ENCODE measurements at places on chromosomes 1 and 21.
A peak's percentile ranks its signal among the peaks of the same experiment; 100 is the strongest.

GRCh38 chr1:189675712-189676244 lies 801.9 kb downstream of the BRINP3 start:
- DNase-seq, result no peak

- no peak for DNase-seq
Measured at GRCh38 chr1:71088645-71089287, 7.9 kb upstream of the ZRANB2 start.

DNA sequence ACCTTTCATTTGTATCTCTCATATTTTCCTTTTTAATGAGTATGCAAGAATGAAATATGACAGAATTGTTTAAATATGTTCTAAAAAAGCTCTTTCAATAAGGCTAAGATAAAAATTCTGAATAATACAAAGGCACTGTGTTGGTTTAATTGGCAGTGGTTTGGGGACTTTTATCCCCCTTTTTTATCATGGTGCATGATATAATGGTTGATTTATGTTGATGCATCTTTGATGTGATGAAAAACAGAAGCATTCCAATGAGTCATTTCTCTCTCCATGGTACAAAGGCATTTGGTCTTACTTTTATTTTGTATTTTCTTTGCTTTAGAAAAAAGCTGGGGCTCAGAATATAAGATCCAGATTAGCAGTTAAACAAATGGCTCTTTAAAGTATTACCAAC lies 127.2 kb upstream of the GREM2 start:
- DNase-seq, result no peak

DNA sequence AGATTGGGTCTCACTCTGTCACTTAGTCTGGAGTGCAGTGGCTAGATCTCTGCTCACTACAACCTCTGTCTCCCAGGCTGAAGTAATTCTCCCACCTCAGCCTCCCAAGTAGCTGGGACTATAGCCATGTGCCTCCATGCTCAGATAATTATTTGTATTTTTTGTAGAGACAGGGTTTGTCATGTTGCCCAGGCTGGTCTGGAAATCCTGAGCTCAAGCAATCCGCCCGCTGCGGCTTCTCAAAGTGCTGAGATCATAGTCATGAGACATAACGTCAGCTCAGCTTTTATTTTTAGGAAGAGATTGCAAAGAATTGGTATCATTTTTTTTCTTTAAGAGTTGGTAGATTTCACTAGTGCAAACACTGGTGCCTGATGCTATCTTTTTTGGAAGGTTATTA lies 244.9 kb downstream of the DSCAM start:
- DNase-seq, result no peak

DNA sequence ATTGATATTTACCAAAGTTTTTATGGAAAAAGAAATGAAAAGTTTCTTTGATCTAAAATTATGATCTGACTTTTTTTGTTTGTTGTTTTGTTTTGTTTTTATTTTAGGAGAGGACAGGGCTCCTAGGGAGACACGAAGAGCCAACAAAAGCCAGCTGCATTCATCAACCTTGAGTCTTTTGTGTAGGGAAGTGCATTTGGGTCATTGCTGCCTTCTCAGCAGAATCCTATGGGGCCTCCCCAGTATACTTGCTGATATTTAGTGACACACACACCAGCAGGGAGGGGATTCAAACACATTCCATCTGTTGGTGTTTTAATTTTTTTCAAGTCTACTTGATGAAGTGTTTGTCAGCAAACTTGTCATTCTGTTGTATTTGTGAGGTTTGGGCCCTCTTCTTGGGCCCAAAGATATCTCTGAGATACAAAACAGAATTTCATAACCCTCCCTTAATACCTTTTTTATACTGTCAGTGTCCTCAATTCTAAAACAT lies 203.5 kb downstream of the NTNG1 start:
- no peak for DNase-seq

- DNase-seq, result no peak
Measured at GRCh38 chr1:240831191-240831631, 219.3 kb upstream of the GREM2 start.

DNA sequence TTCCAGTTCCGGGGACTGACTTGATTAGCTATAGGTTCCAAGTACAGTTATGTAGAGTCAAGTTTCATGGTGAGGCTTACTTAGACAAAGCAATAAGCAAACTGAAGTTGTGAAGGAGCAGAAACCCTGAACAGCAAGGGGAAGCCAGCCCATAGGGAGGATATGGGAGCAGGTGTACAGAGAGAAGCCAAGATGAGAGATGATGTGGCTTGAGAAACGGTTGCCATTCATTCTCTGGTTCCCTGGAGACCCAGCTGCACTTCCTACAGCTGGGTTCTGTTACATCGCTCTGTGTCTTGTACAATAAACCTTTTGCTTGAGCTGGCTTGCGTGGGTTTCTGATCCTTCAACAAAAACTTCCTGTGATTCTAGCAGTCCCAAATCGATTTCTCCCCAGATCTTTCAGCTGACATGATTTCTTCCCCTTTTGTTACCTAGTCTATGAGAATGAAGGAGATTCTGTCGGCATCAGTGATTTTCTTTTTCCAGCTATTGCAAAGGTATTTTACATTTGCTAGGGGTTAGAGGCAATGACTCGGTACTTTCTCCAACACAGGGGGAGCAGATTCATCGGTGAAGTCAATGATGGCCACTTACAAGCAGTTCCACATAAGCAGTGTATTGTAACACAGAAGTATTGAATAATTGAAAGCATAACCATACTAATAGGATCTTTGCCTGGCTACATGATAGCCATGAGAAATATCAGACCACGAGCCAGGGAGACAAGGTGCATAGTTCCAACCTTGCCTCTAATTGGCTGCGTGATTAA lies 67.3 kb downstream of the URB2 start:
- DNase-seq, result no peak

GRCh38 chr1:171939740-171940139 lies 98.4 kb downstream of the DNM3 start:
- DNase-seq, result no peak

GRCh38 chr1:16094453-16095158 lies 21.2 kb upstream of the FAM131C start:
- no peak for DNase-seq

DNA sequence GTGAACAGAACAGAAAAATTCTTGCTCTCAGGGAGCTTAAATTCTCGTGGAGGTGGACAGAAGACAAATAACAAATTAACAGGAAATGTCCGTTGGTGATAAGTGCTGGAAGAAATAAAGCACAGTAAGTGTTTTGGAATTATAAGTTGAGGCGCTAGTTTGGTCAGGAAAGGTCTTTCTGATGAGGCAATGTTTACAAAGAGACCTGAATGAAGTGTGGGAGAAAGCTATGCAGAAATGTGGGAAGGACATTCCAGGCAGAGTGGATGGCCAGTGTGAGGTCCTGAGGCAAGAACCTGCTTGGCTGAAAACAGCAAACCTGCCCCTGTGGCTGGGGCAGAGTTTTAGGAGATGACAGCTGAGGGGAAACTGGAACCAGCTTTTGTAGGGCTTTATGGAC lies 23.3 kb downstream of the NGF start:
- DNase-seq, result no peak

GRCh38 chr1:182331387-182331786 lies 60.2 kb downstream of the GLUL start:
- no peak for DNase-seq

- DNase-seq, result no peak
Measured at GRCh38 chr1:169138866-169139670, 32.6 kb downstream of the ATP1B1 start.

DNA sequence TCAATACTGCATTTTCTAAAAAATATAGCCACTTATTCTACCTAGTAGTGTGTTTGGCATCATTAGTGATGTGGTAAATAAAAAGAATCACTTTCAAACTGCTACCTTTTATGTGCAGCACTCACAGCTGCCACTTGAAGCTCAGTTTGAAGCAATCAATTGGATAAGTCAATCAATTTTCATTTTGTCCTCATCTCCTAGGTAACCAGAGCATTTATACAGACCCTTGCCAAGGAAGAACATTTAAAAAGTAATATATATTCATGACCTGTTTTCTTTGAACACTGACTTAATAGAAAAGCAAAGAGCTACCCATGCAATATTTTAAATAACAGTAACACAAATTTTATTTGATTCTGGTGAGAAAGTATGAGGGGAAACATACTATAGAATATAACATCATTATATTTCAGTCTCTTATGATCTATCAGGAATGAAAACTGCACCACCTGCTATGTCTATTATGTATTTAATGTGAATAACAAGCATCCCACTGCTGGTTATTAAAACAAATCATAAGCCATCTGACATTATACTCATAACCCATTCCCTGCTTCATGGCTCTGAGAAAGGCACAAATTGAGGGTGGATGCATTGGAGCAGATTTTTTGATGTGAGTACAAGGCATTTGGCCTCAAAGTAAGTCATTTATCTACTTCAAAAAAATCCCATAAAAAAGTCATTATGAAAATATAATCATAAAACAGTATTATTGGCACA lies 168.4 kb upstream of the C21orf91 start:
- no peak for DNase-seq

- no peak for DNase-seq
Measured at GRCh38 chr1:90187323-90187585, 192.3 kb downstream of the ZNF326 start.

DNA sequence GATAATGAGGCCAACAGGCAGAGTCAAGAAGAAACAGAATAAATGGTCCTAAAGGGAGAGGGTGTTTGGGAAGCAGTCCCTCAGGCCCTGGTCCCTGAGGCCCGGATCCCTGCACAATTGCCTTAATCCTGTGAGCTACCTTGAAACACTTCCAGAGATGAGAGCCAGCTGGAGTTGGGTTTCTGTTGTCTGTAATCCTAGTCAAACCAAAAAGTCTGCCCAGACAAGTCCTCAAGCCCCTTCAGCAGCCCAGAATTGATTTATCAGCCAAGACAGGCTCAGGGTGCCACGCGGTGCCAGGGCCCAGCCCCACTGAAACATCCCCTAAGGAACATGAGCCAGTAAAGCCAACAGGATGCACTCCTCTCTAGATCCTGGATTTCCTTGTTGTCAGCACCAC lies 16.4 kb upstream of the CLSTN1 start:
- peak; percentile 82 for DNase-seq

DNA sequence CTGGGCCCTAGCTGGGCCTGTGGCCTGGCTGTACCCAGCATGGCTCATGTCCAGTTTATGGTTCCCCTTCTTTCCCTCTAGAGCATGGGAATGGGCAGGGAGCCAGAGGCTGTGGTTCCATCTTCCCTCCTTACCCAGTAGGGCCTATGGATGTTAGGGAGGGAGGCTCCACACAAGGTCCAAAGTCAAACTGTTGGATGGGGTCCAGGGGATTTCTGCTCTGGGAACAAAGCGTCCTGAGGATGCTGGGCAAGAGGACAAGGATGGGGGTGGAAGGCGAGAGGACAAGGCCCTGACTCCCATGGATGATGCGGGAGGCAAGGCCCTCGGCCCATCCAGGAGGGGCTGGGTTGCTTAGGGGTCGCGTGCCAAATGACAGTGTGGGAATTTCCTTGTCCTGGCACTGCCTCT lies 17.3 kb downstream of the CSF1 start:
- no peak for DNase-seq

DNA sequence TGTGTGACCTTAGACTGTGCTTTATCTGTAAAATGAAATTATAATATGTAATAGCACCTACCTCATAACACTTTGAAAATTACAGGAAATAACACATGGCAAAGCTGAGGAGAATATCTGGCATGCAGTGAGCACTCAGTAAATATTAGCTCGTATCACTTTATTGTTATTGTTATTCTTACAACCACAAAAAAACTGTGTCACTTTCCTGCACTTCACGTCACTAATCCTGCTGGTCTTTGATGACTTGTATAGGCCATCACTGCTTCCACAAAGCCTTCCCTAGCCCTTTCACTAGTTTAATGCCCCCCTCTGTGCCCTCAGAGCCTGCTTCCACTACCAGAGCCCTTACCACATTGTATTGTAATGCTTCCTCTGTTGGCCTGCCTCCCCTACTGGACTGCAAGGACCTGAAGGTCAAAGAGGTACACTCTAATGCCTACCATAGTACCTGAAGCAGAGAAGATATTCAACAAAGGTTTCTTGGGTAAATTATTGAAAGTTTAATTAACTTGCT lies 231.6 kb downstream of the NFIA start:
- DNase-seq, result no peak

- no peak for DNase-seq
Measured at GRCh38 chr1:81225789-81226602, 574.7 kb upstream of the ADGRL2 start.

DNA sequence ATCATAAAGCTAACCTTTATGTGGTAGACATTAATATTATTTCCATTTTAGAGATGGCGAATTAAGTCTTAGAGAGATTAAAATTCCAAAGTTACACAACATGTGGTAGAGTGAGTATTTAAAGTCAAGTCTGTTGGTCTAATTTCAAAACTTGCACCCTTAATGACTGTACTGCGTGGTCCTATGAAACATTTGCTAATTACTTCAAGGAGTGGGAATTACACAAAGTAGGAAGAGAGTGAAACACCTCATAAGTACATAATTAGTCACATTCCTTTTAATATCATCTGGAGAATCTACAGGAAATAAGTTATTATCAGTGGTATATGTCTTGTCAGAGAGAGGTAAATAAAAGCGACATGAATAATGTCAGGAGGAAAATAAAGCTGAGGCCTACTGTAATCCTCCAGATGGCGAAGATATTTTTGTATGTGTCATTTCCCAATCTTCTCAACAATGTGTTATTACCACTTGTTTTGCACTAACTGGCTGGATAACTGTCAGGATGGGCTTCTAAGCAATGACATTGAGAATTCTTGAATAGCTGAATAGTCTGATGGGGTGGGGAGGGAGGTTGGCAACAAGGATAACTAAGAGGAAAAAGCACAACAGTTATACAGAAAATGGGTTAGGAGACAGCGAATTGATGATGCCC lies 95.5 kb downstream of the TNFSF18 start:
- no peak for DNase-seq

DNA sequence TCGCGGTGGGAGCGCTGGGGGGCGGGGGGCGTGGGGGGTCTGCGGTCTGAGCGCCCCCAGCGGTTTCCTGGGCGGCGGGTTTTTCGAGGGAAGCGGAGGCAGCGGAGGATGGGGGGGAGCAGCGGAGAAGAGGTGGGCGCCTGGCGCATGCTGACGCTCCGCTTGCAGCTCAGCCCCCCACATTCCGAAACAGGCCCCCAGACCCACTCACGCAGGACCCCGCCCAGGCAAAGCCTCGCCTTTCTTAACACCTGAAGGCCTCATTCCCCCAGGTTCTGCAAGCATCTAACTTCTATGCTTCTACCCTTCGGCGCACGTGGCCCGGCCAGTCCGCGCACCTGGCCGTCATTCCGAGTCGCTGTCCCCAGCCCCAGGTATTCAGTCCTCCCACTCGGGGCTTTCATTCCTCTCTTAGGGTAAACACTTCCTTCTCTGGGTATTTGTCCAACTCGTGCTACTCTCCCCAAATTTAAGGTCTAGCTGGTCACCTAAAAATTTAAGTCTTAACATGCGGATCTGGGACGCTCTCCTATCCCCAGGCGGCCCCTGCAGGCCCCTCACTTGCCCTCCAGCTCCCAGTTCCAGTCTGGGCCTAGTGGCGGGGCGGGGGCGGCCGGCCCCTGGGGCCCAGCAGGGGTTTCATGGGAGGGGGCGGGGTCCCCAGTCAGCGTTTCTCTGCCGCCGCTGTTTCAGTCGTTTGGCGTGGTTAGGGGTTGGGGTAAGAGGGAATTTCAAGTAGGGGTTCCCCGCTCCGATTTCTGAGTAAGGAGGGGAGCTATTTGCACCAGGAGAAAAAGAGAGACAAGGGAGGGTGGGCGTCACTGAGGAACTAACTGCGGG lies 2.8 kb upstream of the ZBTB7B start:
- peak; percentile 92 for DNase-seq

All from WERI-Rb-1 (cell line).